ENCODE measurements at places on chromosomes 3 and 15.

GRCh38 chr3:186261638-186262037 lies 100.4 kb downstream of the DGKG start:
- no peak for DNase-seq

DNA sequence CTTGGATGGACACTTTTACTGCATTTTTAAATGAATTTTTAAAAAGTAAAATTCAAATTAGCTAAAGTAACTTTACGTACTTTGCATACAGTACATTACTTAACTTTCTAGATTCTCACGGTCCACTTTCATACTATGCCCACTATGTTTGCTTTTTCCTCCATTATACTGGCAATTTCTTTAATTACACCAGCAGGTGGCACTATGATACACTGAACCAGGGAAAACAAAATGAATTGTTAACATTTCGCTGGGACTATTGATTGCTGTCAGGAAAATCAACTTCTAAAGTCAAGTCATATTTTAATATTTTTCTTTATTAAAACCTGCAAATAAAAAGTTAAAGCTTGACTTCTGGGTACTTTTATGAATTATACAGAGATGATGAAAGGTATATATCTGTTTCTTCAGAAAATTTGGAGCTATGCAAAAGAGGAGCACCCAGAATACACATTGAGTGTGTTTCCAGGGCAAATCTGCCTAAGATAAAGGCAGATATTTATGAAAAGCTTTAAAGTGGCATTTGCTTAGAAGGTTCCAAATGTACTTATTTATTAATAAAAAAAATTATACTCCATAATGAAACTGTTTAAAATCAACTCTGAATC lies 21.8 kb upstream of the POU1F1 start:
- peak; percentile 14 for DNase-seq

GRCh38 chr3:39133822-39134221 lies 19.6 kb downstream of the CSRNP1 start:
- no peak for DNase-seq

- peak; percentile 53 for DNase-seq
Measured at GRCh38 chr3:149085828-149086231, 503 bp downstream of the HLTF start.

- DNase-seq, result no peak
Measured at GRCh38 chr15:84572231-84572630, 28.6 kb upstream of the ZSCAN2 start.

- DNase-seq, result no peak
Measured at GRCh38 chr15:75928680-75929608, 25.3 kb downstream of the FBXO22 start.

- no peak for DNase-seq
Measured at GRCh38 chr3:99419116-99419515, 219.3 kb upstream of the COL8A1 start.

DNA sequence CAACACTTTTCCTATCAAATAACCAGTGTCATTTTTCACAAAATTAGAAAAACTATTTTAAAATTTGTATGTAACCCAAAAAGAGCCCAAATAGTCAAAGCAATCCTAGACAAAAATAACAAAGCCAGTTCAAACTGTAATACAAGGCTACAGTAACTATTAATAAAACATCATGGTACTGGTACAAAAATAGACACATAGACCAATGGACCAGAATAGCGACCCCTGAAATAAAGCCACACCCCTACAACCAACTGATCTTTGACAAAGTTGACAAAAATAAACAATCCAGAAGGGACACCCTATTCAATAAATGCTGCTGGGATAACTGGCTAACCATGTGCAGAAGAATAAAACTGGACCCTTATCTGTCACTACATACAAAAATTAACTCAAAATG lies 19.9 kb downstream of the TM4SF18 start:
- DNase-seq, result no peak

DNA sequence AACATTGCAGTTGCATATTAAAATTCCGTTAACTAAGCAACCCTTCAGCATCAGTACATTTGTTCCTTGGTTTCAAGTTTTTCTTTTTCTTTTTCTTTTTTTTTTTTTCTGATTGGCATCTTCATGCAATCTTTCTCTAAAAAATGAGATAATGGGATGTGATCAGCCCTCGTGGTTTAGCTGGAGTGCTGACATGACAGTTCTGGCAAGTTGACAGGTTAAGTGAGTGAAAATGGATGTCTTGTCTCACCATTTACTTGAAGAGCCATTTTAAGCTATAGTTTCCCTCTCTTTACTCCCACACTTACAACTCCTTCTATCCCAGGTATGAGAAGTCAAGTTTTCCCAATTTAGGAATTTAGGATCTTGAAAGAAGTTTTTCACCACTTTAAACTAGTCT lies 495.2 kb downstream of the ROBO2 start:
- DNase-seq, result no peak

- DNase-seq, result no peak
Measured at GRCh38 chr3:152558386-152558785, 276.5 kb upstream of the P2RY1 start.

- DNase-seq, result no peak
Measured at GRCh38 chr15:58430224-58430787, 1.5 kb upstream of the LIPC start.

- no peak for DNase-seq
Measured at GRCh38 chr3:177681852-177682251, 484.6 kb upstream of the TBL1XR1 start.

- DNase-seq, result no peak
Measured at GRCh38 chr15:68556139-68556990, 22.4 kb upstream of the CORO2B start.

- DNase-seq, result no peak
Measured at GRCh38 chr15:89002281-89002761, 85.9 kb upstream of the ABHD2 start.

- DNase-seq, result no peak
Measured at GRCh38 chr3:150699068-150699639, 4.6 kb downstream of the ERICH6 start.

DNA sequence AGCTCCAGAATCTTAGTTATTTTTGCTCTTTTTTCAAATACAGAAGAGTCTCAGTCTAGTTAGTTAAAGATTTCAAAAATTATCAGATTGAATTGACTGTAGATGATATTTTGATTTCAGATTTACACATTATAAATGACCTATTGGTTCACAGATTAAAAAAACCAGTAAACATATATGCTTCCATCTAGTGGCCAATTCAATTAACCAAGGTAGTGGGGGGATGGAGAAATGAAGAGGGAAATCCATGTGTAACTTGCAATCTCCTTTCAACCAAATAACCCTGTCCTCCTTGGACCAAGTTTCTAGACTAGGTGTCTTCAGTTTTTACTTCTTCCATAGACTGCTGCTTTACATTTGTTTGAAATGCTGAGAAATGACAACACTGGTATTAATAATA lies 789.8 kb downstream of the ROBO1 start:
- DNase-seq, result no peak

DNA sequence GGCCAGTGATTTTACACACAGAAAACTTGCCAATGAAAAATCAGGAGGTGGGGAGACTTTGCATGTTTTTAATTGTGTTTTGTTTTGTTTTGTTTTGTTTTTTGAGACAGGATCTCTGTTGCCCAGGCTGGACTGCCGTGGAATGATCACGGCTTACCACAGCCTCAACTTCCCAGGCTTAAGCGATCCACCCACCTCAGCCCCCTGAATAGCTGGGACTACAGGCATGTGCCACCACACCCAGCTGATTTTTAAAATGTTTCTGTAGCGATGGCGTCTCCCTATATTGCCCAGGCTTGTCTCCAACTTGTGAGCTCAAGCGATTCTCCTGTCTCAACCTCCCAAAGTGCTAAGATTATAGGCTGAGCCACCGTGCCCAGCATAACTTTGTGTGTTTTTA lies 46.0 kb downstream of the MEIS2 start:
- no peak for DNase-seq

GRCh38 chr3:115113367-115113766 lies 33.7 kb downstream of the ZBTB20 start:
- no peak for DNase-seq

GRCh38 chr3:158091531-158091930 lies 14.7 kb downstream of the SHOX2 start:
- DNase-seq, result no peak

GRCh38 chr3:96478496-96478895 lies 335.9 kb upstream of the EPHA6 start:
- no peak for DNase-seq

- DNase-seq, result no peak
Measured at GRCh38 chr3:34675383-34676120, 877.1 kb downstream of the PDCD6IP start.

GRCh38 chr15:74369084-74369745 lies 1.8 kb upstream of the CYP11A1 start:
- DNase-seq, result no peak

GRCh38 chr15:43194795-43195194 lies 9.6 kb downstream of the CCNDBP1 start:
- DNase-seq, result no peak

- no peak for DNase-seq
Measured at GRCh38 chr15:85589851-85590250, 204.9 kb downstream of the KLHL25 start.

- DNase-seq, result no peak
Measured at GRCh38 chr15:39427705-39428104, 153.2 kb upstream of the THBS1 start.

DNA sequence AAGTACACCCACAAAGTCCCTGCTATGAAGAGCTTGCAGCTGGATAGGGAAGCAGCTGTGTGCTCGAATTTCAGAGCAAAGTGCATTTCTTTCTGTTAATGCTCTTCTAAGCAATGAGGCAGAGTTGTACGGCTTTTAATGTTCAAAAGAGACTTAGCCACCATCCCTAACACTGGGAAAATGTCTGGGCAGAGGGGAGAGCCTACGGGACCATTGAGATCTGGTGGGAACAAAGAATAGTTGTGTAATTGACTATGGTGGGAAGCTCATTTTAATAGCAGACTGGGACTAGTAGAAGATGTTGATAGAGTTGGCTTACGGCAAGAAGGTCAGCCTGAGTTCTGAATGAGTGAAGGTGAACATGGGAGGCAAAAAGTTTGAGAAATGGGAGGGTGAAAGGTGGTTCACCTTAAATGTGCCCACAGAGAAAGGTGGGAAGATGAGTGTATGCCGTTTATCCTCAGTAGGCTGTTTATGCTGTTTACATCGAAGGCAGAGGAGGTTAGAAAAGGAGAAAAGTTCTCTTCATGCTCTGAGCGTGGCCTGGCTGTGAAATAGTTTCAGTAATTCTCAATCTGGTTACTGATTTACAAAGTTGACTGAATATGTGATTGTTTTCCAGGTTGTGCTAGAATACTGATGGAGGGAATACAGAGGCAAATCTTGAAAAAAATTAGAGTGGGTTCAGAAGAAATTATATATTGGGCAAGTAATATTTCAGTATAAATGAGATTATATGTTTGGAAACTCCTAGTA lies 22.9 kb upstream of the UTS2B start:
- no peak for DNase-seq

DNA sequence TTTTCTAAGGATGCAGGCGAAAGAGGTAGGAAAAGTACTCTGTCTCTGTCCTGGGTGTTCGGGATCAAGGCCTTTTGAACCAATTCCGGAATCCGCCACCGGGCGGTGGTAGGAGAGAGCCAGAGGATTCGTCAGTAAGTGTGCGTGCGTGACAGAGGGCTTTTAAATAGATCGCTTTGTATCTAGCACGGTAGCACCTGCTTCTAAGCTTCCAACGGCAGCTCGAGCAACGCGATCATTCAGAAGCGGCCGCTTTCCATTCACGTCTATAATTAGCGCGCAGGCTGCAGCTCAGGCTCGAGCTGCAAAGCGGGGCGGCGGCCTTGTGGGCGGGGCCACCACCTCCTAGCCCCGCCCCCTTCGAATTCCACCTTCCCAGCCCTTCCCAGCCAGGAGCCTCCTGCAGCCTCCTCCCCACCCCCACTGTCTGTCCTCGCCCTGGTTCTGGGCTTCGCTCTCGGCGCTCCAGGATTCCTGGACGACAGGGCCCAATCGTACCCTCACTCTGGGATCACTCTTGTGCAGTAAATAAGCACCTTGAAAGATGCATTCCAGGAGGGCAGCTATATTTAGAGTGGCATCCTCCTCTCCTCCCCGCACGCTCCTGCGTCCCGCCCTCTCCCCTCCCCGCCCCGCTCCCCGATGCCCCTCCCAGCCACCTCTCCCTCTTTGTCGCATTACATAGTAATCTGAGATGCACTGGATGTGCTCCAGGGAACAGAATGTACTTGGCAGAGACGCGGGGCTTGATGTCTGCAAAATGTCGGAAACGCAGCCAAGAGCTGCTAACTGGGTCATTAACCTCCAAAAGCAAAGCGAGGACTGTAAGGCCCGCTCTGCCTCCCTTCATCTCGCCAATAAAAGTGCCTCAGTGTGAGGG lies 224.1 kb upstream of the TPRG1 start:
- DNase-seq, result peak; percentile 90

- DNase-seq, result no peak
Measured at GRCh38 chr15:66498501-66499386, 1.2 kb upstream of the SNAPC5 start.

DNA sequence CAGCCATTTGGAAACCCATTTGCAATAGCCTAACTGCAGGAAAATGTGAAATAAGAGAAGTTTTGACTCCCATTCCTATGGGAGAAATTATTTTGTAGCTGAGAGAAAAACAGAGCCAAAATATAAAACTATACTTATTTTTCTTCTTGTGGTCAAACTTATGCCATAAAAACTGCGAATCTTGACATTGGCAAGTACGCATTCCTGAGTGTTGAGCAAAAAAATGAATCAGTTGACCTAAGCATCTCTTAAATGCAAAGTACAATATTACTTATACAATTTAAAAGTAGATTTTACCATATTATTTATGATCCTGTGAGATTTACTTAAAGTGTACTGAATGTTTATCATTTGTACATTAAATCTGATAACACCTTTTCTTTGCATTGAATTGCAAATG lies 50.1 kb upstream of the CMC1 start:
- no peak for DNase-seq

DNA sequence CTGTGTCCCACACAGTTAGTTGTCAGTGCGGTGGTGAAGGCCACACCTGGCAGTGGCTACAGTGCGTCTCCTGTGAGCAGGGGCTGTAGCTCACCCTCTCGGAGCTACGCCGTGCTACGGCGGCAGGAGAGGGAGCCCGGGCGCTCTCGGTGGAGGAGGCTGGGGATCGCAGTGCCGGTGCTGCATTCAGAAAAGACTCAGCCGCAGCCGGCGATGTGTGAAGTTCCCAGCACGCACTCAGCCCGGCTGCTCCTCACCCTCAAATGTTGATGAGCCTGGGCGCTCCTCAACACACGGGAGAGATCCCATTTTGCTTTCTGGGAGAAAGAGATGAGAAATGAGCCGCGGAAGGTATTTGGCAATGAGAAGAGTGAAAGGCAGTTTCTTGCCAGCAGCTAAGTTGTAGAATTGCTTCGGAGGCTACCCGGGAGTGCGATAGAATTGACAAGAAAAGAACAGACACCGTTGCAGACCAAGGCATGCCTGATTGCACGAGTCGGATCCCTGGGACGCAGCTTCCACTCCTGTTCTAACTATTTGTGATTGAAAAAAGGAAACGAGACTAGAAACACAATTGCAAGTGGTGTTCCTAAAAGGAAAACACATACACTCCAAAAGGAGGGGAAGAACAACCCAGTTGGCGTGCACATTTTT lies at the start of gene UNC13C:
UNC13C (plus strand) TSS at position 189 of the 654 bp plus-strand sequence. CDS start 34,463 bp downstream, outside the sequence.
- peak; percentile 14 for DNase-seq

- DNase-seq, result no peak
Measured at GRCh38 chr3:20421-20820, 176.1 kb upstream of the CHL1 start.

All from COR-L47 (cell line).